ENCODE measurements at places on chromosomes 3 and 15.

DNA sequence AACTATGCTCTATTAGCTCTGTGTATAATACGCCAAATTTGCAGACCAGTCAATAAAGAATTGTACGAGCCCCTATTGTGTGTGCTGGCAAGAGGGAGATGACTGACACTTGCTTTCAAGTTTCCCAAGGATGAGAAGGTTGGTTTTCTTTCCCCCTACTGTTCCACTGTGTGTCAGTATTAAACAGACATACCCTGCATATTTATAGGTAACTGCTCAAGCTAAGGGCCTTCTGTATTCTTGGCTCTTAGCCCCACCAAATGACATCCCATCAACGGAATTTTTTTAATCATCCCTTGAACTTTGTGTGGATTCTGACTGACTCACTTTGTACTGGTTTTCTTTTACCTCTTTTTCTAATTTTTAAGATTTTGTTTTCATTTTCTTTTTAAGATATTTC, 60.6 kb upstream of the GYG1 start:
- no peak for DNase-seq

- DNase-seq = no peak
Observed at GRCh38 chr15:63473007-63473748, 31.2 kb upstream of the USP3 start.

DNA sequence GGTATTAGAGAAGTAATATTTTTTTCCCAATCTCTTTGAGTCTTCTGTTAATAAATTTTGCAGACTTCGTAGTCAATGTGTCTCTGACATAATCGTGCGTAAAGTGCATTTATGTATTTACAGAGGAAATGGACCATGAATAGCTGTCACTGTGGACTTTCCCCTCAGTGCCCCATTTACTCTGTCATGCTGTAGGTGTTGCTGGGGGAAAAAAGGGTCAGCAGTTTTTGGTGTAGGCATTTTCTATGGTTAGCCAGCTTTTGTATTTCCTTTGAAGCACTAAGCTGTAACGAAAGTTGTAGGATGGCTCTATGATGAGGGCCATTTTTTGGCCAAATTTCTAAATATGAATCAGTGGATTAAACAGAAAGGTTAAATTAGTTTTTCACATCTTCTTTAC, 598.4 kb downstream of the FGF12 start:
- DNase-seq = no peak

DNA sequence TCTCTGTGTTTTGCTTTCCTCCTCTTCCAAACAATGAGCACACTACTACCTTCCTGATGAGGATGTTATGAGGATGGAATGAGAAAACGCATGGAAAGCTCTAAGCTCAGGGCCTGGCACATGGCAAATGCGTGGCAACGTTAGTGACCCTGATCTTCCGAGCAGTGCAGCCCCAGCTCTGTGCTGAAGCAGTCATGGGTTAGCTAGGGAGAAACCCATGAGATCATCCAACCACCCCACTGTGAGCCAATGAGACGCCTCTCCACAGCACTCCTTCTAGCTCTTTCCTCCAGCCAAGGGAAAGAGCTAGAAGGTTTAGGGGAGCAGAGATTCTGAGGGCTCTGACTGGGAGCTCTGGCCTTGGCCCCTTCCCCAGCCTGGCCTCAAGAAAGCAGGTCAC, 4.5 kb downstream of the CPN2 start:
- DNase-seq = no peak

DNA sequence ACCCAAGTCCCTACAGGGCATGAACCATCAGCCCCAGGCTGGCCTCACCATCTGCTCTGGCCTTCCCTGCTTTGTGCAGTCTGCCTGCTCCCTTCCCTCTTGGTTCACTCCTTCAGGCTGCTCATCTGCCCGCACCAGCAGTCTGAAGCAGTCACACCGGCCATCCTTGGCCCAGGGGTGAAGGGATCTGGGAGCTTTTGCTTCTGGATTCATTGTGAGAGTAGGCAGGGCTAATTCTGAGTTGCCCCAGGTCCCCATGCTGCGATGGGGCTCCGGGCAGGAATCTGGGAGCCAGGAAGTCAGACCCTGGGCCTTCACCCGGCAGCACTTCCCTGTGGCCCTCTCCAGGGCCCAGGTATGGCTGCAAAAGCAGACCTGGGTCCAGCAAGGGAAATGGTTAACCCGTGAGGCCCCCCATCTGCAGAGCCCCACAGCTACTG, 99.7 kb downstream of the VGLL4 start:
- no peak for DNase-seq

DNA sequence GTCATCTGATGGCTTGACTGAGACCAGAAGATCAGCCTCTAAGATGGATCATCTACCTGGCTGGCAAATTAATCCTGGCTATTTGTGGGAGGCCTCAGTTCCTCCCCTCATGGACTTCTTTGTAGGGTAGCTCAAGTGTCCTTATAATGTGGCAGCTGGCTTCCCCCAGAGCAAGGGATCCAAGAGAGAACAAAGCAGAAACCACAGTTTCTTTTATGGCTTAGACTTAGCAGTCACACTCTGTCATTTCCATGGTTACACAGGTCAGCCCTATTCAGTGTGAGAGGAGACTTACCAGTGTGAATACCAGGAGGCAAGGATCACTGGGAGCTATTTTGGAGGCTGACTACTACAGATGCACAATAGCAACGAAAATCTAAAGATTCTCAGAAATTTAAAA, 15.3 kb upstream of the ARL14 start:
- no peak for DNase-seq

DNA sequence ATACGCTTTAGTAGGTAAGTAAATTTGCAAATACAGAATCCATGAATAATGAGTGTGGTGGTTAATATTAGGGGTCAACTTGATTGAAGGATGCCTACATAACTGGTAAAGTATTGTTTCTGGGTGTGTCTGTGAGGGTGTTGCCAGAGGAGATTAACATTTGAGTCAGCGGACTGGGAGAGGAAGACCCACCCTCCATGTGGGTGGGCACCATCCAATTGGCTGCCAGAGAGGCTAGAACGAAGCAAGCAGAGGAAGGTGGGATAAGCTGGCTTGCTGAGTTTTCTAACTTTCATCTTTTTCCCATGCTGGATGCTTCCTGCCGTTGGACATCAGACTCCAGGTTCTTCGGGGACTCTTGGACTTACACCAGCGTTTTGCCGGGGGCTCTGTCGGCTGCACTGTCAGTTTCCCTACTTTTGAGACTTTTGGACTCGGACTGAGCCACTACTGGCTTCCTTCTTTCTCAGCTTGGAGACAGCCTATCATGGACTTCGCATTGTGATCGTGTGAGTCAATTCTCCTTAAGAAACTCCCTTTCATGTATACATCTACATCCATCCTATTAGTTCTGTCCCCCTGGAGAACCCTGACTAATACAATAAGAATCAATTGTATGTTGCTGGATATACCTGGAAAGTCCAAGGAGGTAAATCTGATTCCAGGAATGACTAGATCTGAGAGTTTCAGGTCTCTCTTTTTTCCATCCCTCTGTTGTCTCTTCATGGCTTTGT, 25.8 kb upstream of the NEDD4 start:
- no peak for DNase-seq

DNA sequence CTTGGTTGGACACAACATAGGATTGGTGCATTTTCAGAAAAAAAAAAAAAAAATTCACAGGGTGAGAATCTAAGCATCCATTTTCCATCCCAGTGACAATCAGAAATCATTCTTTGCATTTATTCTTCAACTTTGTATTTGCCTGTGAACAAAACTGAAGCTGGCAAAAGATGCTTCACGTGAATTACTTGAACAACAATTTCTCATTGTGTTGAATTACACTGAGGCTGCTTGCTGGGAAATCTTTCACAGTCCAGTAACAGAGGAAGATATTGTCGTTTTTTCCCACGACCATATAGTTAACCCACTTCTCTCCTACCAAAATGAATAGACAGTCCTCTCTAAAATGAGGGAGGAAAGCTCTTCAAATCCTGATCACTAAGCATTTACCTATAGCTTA, 4.3 kb upstream of the SLCO3A1 start:
- DNase-seq = no peak

DNA sequence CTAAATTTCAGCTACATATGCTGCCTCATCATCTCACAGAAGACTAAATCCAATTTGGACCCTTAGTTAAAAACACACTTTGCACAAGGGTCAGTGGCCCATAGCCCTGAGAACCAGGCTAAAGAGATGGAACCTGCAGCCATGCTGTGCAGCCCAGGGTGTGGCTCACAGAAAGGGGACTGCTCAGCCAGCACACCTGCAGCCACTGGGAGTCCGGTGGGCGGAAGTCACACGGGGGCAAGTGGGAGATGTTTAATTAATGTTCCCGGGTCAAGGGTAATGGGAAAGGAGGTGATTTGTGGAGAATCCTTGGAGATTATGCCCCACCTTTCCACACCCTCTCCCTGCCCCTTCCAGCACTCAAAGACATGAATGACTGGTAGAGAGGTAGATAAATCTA, 467.4 kb downstream of the EPHB1 start:
- no peak for DNase-seq
